ENCODE measurements at places on chromosomes 12 and 14.

- no peak for DNase-seq
These were observed 101.2 kb upstream of the DAAM1 start for GRCh38 chr14:59087240-59087639.

DNA sequence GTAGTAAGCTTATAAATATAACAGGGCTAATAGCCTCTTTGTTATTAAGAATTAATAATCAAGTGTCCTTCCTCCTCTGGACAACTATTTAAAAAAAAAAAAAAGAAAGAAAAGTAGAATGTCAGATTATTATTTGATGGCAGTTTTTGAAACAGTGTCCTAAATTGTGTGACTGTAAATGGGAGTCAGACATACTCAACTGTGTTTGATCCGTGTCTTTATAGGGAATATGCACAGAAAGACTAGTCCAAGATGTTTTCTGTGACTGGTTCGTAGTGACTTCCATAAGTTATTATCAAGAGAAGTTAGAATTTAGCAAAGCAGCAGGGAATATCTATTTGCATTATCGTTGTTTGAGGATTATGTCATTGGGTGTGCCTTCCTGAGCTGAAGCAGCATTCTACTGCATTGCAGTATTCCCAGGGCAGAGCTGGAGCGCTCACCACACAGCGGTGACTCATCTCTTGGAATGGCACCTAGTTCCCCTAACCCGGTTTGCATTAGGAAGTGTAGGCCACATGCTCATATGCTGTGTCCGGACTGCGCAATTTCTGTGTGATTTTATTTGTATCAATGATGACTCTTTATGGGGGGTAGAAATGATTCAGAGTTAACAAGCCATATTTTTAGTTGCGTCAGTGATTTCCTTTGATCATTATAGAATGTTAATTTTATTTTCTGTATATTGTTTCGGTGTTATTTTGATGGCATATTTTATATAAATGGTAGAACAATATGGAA is 7.9 kb downstream of the DYNC1H1 start:
- DNase-seq = peak; percentile 100

DNA sequence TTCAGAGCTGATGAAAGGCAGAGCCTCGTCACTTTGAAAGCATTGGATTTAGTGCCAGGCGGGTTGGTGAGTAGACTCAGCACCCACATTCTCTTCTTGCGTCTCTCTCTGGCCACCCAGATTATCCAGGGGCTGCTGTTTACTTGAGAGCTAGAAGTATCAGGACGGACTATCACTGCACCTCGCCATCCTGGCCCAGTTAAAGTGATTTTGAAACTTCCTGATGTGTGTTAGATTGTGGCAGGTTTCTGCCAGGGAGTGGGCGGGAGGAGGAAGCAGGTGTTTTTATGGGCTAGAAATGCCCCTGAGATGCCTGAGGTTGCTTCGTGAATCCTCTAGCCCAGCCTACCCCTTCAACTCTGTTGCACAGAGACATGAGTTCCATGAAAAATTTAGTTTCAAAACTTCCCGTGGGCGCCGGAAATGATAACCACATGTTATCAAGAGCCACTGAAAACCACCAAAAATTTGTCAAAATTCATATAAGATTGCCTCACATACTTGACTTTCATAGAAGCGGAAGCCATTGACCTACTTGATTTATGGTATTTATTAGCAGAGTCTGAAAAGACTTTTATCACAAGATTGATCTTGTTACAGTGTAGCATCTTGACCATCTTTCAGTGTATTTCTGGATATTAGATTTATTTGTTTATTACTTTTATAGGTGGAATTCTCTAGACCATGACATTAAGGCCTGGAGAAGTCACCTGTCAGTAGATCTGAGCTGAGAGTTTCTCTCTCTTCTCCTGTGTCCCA is 466.0 kb downstream of the RAD51B start:
- no peak for DNase-seq

- DNase-seq = no peak
These were observed 5.9 kb upstream of the GNB3 start for GRCh38 chr12:6834873-6835272.

- DNase-seq = no peak
These were observed 159.3 kb upstream of the CPNE8 start for GRCh38 chr12:39064708-39065107.

DNA sequence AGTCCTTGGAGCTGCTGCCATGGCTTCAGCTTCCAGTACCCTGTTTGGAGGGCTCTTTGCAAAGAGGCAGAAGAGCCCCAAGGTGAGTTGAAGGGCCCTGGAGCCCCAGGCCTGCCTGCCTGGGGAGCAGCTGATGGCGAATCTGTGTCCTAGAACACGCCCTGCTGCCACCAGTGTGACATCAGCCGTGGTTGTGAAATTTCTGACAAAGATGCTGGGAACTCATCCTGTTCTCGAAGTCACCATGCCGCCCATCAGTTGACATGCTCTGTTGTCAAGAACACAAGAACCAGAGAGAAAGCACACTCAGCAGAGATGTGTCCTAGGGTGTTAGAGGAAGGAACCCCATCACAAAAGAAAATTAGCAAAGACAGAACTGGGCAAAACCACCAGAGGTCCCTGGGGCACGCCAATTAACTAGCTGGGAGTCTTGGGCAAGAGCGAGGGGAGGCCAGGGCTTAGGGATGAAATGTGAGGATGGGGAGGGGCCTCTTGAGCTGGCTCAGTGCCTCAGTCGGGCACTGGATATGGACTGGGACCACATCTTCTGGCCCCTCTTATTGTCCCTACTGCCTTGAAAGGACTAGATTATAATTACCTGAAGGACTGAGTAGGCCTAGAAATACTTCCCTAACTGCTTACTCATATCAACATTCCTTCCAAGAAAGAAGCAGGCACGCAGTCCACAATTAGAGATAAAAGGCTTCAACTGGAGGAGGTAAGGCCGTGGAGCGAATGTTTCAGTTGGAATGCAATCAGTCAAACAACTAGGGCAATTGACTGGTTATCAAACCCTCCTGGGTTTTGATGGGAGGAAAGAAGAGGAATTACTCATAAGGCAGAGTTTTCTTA is 163.1 kb downstream of the CACNA1C start:
- DNase-seq = no peak

DNA sequence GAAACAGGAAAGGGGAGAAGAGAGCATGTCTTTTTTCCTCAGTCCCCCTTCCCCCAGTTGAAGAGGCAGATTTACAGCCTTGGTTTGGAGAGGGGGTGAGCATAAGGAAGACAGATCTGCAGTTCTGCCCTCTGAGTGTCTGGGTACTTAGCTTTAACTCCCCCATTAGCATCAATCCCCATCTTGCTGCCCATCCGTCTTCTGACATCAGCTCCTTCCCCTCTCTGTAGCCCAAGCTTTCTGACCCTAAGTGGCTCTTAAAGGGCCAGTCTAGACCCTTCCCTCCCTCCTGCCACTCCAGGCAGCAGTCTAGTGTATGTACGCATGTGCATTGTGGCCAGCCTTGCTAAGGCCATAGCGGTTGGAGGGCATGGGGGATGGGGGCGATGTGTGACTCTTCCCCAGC is 7.3 kb downstream of the GPR84 start:
- DNase-seq = no peak

GRCh38 chr12:108788076-108788782 is 56.9 kb upstream of the CORO1C start:
- DNase-seq = no peak

- no peak for DNase-seq
These were observed 408.2 kb downstream of the AEBP2 start for GRCh38 chr12:19847294-19848059.

DNA sequence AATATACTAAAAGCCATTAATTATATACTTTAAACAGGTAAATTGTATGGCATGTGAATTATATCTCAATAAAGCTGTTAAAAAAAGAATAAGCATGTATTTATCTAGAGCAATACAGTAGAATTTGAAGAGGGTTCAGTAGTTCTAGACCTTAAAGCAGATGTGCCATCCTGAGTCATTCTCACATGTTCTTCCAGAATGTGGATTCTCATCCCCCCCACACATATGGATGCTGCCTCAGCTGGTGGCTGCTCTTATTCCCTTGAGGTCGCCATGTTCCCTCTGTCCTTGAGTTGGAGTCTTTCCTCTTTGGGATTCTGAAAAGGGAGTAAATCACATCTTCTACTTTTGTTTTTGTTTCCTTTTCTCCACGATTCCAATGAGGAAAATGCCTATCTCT is 321.3 kb downstream of the AEBP2 start:
- no peak for DNase-seq

GRCh38 chr12:89372584-89373370 is 20.5 kb upstream of the DUSP6 start:
- DNase-seq = no peak

GRCh38 chr12:1130164-1130563 is 139.1 kb downstream of the ERC1 start:
- peak; percentile 15 for DNase-seq

- DNase-seq = no peak
These were observed 70.7 kb downstream of the SCARB1 start for GRCh38 chr12:124792961-124793441.

GRCh38 chr14:77988096-77988870 is 181.9 kb upstream of the NRXN3 start:
- no peak for DNase-seq

DNA sequence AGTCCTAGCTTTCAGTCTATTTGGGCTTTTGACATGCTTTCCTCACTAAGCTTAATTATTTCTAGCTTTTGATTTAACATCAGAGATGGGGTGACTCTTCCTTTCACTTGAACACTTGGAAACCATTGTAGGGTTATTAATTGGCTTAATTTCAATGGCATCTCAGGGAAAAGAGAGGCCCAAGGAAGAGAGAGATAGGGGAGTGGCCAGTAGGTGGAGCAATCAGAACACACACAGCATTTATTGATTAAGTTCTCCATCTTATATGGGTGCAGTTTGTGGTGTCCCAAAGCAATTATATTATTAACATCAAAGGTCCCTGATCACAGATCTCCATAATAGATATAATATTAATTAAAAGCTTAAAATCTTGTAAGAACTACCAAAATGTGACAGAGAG is 1466.1 kb upstream of the SEL1L start:
- peak; percentile 3 for DNase-seq

- peak; percentile 97 for DNase-seq
These were observed 106.8 kb downstream of the ZFC3H1 start for GRCh38 chr12:71556875-71557274.

- no peak for DNase-seq
These were observed 27.0 kb upstream of the HIF1A start for GRCh38 chr14:61668282-61668681.

DNA sequence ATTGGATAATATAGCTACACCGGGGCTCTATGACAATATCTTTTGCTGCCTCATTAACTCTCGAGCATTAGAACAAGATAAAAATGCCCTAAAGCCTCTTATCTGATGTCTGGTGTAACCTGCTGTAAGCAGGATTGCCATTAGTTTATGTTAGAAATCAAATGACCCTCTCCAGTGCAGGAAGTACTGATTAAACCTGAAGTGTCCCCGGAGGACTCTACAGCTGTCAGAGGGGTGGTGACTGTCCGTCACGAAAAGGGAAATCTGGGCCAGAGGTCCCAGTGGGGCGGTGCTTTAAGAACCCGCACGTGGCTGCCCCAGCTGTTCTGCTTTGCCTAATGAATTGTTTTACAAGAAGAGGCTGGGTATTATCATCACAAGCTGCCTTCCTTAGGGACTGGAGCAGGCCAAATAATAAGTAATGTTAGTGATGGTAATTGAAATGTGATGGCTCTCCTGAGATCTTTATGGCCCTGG is 55.7 kb downstream of the LIN52 start:
- DNase-seq = no peak

GRCh38 chr12:108021949-108022522 is 107.1 kb upstream of the WSCD2 start:
- no peak for DNase-seq

- DNase-seq = peak; percentile 78
These were observed 456.2 kb downstream of the FOXG1 start for GRCh38 chr14:29222671-29223268.

- peak; percentile 35 for DNase-seq
These were observed 573 bp downstream of the CKB start for GRCh38 chr14:103521951-103522563.

DNA sequence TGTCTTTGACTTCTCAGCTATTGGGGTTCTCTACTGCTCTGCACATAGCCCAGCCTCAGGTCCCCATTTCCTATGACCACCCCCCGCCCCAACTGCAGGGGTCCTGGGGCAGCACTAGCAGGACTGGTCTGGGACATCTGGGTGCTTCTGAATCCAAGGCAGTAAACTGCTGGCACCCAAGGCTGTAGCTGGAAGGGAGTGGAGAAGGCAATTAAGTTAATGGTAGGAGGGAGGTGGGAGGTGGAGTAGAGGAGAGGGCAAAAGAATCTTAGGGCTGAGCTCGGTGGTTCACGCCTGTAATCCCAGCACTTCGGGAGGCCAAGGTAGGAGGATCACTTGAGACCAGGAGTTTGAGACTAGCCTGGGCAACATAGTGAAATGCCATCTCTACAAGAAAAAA is 11.5 kb downstream of the PLEK2 start:
- no peak for DNase-seq
